SK-N-DZ (cell line): ENCODE measurements at places on chromosomes 3 and 15.

- peak; percentile 65 for DNase-seq
These were observed 31.3 kb upstream of the SETMAR start for GRCh38 chr3:4271834-4272233.

DNA sequence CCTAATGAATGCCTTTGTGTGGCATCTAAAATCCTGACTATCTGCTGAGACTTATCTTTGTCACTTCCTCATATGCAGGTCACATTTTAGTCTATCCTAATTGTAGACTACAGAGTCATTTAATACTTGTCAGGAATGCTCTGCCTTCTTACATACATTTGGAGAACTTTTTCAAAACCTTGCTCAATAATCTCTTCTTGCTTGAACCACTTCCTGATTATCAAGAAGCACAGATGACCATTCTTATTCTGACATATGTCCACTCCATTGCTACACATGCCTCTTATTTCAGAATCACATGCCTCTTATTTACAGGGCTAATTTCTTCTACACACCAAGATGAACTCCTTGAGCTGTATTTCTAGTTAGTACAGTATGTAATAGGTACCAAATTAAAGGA is 400.3 kb downstream of the TBC1D5 start:
- DNase-seq = no peak

DNA sequence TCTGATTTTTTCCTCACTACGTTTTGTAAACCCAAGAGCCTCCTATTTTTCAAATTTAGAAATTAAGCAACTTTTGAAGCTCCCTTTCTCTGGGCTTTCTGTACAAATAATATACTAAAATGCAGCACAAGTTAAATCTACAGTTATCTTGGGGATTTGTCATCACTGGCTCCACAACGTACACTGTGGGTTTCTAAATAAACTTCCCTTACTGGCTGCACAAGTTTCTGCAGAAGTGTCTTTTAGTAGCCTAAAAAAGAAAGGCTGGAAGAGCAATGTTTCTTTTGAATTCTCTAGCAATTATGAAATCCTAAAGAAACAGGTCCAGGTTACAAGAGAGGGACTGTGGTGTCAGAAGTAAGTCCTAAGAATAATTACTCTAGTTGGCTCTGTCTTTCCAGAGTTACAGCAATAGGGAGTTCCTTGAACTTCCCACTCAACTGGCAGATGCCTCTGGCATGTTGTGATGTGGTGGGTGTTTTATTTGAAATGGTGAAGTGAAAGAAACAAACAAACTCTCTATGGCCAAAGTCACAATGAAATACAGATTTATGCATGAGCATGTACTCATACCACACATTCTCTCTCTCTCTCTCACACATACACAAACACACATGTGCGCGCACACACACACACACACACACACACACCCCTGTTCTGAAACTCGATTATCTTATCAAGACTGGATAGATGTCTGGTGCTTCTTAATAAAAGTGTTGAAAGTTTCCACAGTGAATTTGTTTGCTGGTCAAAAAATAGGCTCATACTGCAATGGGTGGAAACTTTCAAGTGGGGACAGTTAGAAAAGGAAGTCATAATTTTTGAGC is 198.2 kb downstream of the SSR3 start:
- DNase-seq = no peak

DNA sequence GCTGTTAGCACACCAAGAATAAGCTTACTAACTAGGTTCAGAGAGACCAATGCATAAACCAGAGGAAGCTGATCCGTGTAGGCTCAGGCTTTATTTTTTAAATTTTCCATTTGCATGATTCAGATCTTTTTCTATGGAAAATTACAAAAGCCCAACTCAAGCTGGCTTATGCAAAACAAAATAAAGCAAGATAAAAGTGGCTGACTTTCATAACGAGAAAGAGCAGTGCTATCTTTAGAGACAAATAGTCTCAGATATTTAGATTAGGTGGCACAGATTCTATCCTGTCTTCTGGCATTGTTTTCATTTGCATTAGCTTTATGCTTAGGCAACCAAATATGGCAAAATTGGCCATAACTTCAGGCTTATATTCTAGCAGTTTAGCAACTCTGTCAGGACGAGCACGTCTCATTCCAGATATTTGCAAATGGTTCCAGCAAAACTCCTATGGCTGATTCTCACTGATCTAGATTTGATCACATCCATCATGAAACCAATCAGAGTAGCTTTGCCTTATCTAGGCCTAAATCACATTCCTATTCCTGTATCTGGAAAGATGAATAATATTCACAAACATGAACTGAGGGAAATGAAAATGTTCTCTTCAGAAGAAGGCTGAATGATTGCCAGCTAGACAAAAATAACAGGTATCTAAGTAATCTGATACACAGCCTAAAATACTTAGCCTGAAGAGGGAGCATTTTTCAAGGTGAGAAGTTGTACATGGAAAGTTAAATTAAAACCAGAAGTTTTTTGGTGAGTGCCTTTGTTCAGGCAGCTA is 216.4 kb upstream of the DPPA4 start:
- DNase-seq = no peak

DNA sequence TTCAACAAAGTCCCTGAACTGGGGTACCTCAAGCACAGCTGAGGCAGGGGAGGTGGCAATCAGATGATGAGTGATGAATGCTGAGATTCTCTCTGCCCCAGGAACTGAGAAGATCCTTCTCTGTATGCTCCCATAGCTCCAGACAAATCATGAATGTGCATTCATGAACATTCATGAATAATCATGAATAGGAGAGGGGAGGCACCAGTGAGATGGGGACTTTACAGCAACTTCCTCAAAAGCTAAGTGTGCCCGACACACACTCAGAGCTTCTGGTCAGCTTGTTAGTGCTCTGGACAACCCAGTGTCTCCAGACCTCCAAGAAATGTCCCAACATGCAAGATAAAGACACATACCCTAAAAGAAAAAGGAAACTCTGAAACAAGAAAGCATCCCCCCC is 24.3 kb downstream of the LRRC2 start:
- no peak for DNase-seq
